Foreskin keratinocyte (primary cell): ENCODE measurements at places on chromosomes 5 and 9. TPM values are rescaled to one million over a fixed set of nuclear protein-coding genes. Genes with fewer than 3 reads are reported as not detected.

NSMF gene
- total RNA-seq: 28.9 and 29.1 TPM in 2 replicates

ZNF354B gene
- 6.8 and 8.1 TPM in 2 replicates for total RNA-seq

PNPLA7 gene
- 0.07 and 0.10 TPM in 2 replicates for total RNA-seq

MEGF9 gene
- total RNA-seq: 11.1 and 16.0 TPM in 2 replicates

FRMPD1 gene
- total RNA-seq: 0.03 and 0.04 TPM in 2 replicates

FGD3 gene
- 0.11 and 0.20 TPM in 2 replicates for total RNA-seq

NR5A1 gene
- not detected in 2 replicates for total RNA-seq

GNA14 gene
- not detected in 2 replicates for total RNA-seq
